NCI-H460 (cell line): ENCODE measurements at places on chromosomes 1 and 21.

DNA sequence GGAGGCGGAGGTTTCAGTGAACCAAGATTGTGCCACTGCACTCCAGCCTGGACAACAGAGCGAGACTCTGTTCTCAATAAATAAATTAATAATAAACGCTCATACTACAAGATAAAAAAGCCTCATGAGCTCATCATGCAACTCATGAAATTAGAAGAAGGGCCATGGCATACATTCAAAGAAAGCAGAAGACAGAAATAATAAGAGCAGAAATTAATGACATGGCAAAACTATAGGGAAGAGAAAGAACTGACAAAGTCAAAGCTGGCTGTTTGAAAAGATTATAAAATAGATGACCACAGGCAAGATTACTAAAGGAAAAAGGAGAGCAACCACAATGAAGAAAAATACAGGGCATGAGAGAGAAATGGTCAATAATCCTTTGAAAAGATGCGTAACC, 14.7 kb upstream of the FUCA1 start:
- no peak for DNase-seq

GRCh38 chr1:14498839-14499238, 99.6 kb upstream of the KAZN start:
- DNase-seq, result no peak

DNA sequence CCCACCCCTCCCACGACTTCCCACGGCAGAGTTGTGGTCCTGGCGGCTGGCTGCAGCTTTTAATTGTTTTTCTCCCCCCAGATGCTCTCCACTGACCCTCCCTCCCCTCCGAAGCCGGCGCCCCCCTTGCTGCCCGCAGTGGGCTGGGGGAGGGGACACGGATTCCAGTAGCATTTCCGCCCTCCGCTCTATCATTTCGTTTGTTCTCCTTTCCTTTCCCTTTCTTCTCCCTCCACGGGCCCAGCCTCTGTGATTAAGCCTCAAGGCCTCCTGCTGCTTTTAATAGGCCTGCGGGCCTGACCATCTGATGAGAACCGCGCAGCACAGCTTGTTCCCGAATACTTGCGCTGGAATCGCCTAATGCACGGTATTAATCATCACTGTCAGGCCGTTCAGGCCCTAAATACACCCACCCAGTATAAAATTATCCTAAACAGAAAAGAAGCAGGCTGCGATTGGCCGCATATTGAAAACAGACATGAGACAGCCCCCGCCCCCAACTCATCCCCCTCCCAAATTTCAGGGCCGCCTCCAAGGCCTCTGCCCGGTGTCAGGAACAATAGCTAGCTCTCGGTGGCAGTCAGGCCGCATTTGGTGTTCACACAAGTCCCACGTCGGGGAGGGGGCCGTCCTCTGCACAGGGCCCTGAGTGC, 102.0 kb upstream of the ARHGEF16 start:
- DNase-seq, result no peak

- no peak for DNase-seq
These were observed 88.5 kb downstream of the BEND5 start for GRCh38 chr1:48688102-48688760.

DNA sequence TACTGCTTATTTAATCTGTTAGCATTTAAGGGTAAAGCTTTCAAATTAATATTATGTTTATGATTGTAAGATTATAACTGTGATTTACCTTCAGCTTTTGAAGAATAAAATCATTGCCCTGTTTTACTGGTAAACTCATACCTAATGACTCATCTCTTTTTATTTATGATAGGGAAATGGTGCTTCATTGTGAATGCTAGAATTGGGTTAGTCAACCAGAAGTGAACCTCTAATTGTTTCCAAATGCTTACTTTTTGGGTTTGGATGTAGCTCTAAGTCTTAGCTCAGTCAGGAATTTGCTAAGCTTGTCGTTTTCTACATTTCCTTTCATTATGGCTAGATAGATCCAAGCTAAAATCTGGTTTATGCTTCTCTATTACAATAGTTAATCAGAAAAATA, 59.4 kb downstream of the SLC30A7 start:
- no peak for DNase-seq

DNA sequence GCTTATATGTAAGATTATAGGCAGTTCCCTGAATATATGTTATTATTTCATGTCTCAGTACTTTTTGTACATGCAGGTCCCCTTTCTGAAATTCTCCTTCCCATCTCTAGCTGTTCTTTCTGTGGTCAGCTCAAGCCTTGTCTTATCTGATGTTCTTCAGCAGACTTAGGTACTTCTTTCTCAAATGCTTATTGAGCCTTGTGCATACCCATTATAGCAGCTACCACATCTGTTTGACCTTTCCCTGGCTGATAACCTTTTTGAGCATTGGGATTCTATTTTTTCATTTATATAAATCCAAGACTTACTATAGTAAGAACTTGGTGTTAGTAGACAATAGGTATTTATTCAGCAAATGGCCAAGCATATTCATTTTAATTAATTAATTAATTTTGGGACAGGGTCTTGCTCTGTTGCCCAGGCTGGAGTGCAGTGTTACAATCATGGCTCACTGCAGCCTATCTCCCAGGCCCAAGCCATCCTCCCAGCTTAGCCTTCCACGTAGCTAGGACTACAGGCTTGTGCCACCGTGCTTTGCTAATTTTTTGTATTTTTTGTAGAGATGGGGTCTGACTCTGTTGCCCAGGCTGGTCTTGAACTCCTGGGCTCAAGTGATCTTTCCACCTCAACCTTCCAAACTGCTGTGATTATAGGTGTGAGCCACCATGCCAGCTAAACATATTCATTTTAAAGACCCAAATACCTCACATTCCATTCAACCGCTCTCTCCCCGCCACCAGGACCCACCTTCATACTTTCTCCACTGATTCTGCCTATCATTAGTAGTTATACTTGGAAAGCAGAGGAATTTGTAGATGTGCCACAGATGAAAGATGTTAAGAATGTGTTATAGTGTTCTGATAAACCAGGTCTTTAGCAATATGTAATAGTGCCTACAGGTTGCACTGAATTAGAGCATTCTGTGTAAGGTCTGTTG, 16.7 kb downstream of the TIPRL start:
- DNase-seq, result no peak

DNA sequence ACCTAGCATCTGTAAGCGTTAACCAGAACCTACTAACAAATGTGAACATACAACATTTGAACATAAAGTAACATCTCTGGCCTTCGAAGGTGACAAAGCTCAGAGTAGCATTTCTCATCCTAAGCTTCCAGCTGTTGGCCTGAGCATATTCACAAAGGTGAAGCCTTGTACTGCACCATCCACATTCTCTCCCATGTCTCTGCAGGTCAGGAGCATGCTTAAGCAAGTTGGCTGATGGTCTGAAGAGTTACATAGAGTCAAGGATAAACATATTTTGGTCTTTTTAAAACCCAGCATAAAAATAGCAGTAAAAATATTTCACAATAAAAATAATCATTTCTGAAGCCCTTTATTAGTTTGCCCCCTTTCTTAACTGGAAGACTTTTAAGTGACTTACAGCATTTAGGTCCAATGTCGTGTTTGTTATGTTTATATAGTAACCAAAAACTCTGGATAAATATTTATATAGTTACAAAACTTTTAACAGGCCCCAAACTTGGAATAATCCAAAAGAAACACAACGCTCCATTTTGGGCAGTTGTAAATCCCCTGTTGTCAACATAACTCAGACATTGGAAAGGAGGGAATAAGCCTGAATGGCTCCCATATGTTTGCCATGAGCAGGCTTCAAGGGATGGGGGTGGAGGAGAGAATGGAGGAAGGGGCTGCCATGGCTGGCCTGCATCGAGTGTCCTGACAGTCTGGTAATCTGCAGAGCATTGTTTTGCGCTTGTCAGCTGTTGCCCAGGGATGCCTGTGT, 42.8 kb upstream of the ENAH start:
- no peak for DNase-seq

DNA sequence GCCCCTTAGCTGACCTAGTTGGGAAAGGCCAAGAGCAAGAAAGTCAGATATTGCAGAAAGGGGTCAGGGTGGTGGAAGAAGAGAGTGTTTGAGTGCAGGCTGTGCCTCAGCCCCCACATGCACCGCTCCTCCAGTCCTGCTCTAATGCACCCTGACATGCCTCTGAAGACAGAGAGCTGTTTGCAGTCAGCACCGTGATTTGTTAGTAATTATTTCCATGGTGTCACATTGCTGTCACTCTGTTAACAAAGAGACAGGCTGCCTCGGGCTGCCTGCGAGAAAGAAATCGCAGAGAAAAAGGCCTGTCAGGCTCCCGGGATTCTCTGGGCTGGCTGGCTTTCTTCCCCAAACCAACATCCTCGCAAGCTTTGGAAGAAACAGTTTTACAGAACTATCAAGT, 58.3 kb downstream of the ERI3 start:
- DNase-seq, result no peak

GRCh38 chr1:50295566-50295965, 127.7 kb downstream of the DMRTA2 start:
- no peak for DNase-seq
